D721Med (cell line): ENCODE measurements at places on chromosomes 3 and 15.

GRCh38 chr3:133124511-133124910, 86.3 kb downstream of the TMEM108 start:
- DNase-seq: no peak

DNA sequence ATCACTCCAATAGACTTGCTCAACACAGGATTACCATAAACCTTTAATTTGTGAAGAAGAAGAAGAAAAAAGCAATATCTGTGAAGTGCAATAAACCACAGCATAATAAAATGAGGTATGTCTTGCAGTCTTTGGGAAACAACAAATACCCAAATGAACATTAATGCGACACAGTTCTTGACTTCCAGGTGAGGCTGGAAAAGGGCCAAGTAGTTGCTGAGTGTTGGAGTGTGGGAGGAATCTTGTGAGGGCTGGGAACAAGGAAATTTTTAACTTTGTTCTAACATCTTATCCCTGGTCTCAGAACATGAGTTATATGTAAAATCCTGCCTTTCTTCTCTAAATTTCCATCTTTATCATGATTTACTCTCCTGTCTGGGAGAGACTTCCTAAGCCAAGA, 206.5 kb downstream of the DTWD1 start:
- DNase-seq: no peak

- no peak for DNase-seq
Observed at GRCh38 chr3:128598884-128599664, 51.5 kb downstream of the RPN1 start.

DNA sequence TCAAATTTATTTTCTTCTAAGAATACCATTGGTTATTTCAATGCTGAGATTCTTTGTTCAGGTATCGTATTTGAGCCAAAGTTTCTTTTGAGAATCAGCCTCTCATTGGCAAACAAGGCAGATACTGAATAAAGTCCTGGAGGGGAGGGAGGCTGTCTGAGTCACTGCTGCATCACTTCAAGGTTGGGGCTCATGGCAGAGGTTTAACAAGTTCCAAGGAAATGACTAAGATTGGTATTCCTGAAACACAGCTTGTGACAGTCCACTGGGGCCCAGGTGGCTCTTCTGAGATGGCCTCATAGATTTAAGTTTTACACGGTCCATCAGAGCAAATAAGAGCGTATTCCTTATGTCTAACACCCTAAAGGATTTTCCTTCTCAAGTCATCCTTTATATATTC, 213.8 kb upstream of the STAC start:
- DNase-seq: no peak

- no peak for DNase-seq
Observed at GRCh38 chr3:37764586-37764985, 97.1 kb upstream of the CTDSPL start.
